ENCODE measurements at places on chromosomes 1 and 21.

GRCh38 chr1:216500273-216500967 is 77.2 kb upstream of the USH2A start:
- DNase-seq = no peak

DNA sequence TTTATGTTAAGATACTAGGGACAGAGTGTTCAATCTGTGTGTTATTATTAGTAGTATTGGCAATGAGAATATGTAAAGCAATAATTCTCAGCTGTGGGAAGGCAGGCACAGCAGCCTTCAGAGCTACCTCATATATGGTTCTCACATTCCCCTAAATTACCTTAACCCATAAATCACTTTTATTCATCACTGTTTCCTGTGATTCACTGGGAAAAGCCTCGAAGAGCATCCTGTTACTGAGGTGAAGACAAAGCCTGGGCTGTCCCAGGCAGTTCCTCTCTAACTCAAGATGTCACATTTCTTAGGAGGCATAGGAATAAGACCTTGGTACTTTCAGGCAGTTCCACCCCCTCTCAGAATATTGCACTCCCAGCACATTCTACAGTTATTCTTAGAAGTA is 965.7 kb downstream of the NCAM2 start:
- no peak for DNase-seq

GRCh38 chr1:240122639-240123613 is 31.2 kb downstream of the FMN2 start:
- no peak for DNase-seq

- no peak for DNase-seq
Observed at GRCh38 chr1:20555758-20556120, 3.4 kb downstream of the FAM43B start.

GRCh38 chr1:25766721-25767436 is 33.1 kb upstream of the SELENON start:
- DNase-seq = no peak

GRCh38 chr1:248703674-248704073 is 1.1 kb upstream of the OR14I1 start:
- DNase-seq = no peak

GRCh38 chr1:50271968-50272578 is 151.2 kb downstream of the DMRTA2 start:
- DNase-seq = no peak

- no peak for DNase-seq
Observed at GRCh38 chr1:35115459-35116383, 36.5 kb downstream of the ZMYM1 start.

GRCh38 chr1:2384941-2385481 is 6.3 kb downstream of the MORN1 start:
- DNase-seq = no peak

GRCh38 chr1:9689971-9690381 is 38.4 kb downstream of the PIK3CD start:
- peak; percentile 17 for DNase-seq

- peak; percentile 99 for DNase-seq
Observed at GRCh38 chr1:200415789-200416593, 6.2 kb upstream of the ZNF281 start.

- DNase-seq = no peak
Observed at GRCh38 chr21:39531064-39531463, 79.3 kb downstream of the SH3BGR start.

DNA sequence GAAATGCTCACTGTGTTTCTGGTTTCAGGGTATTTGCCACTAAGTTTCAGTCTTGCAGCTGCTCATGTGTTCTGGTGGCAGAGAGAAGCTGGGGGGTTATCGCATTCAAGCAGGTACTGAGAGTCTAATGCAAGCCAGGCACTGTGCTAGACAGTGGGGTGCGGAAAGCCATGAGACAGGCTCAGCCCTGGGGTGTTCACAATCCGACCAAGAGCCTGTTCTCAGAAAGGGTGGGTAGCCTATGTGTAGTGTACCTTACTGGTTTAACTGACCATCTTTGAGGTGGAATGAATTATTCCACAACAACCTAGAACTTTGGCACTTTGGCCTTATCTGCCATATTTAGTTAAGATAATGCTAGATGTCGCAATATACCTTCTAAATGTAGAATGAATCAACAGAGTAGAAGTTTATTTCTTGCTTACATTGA is 55.3 kb upstream of the ROR1 start:
- DNase-seq = no peak

DNA sequence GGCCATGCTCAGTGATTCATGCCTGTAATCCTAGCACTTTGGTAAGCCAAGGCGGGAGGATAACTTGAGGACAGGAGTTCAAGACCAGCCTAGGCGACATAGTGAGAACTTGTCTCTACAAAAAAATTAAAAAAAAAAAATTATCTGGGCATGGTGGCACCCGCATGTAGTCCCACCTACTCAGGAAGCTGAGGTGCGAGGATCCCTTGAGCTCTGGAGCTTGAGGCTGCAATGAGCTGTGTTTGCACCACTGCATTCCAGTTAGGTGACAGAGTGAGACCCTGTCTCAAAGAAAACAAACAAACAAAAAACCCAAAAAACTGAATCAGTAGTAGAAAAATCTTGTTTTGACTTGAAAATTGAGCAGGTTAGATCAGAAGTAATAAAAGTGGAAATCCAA is 67.1 kb upstream of the IPO9 start:
- no peak for DNase-seq

- no peak for DNase-seq
Observed at GRCh38 chr21:43754948-43755781, 20.9 kb downstream of the CSTB start.

DNA sequence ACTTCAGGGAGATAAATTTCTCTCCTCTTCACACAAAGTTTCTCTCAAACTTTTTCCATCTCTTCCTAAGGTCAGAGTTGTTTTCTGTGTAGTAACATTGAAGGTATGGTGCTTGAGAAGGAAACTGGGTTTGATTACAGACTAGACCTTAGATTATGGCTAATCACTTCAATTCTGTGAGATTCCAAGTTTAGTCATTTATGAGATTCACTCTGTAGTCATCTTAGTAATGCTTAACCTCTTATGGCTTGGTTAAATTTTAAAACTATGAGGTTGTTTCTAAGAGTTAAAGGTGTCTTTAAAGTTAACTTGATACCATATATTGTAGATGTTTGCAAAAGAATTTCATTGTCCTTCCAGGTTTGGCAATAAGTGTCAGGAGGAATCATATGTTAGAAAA is 1092.2 kb downstream of the KCNT2 start:
- peak; percentile 9 for DNase-seq

- DNase-seq = peak; percentile 89
Observed at GRCh38 chr1:212470059-212470458, 37.3 kb downstream of the NENF start.

DNA sequence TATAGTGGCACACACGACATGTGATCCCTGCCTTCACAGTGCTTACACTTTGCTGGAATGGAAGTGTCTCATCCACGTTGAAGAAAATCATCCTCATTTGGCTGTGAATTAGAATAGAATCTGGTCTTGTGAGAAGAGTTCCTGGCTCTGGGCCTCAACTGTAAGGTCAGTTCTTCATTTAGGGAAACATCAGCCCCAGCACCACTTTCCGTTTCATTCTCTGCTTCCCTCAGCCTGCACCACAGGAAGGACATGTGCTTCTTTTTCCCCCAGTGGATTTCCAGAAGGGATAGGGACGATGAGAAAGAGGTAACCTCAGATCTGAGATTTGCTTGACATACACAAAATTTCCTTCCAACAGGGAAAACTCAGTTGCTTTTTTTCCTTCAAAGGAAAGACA is 3.7 kb upstream of the ALX3 start:
- DNase-seq = no peak

DNA sequence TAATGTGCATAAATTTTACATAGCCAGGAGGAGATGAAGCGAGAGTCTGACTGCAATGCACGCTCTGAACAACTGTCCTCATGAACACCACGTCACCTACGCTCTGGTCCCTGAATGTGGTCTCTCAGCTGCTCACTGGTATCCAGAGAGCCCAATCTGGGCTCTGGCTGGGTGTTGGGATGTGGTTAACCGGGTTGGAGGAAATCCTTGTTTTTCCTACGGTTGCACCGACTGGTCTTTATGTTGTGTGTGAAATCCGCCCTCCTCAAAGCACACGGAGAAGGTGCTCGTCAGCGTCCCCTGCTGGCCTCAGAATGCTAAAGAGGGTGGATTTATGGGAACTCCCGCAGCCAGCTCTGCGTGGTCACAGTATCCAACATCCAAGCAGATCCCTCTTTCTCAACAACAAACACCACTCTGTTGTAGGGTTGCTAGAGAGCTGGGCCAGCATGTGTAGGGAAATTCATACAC is 51.8 kb upstream of the FAM89A start:
- peak; percentile 11 for DNase-seq

- DNase-seq = no peak
Observed at GRCh38 chr1:37506740-37507139, 7.8 kb downstream of the MEAF6 start.

GRCh38 chr1:56249234-56249633 is 330.1 kb downstream of the PLPP3 start:
- DNase-seq = no peak

DNA sequence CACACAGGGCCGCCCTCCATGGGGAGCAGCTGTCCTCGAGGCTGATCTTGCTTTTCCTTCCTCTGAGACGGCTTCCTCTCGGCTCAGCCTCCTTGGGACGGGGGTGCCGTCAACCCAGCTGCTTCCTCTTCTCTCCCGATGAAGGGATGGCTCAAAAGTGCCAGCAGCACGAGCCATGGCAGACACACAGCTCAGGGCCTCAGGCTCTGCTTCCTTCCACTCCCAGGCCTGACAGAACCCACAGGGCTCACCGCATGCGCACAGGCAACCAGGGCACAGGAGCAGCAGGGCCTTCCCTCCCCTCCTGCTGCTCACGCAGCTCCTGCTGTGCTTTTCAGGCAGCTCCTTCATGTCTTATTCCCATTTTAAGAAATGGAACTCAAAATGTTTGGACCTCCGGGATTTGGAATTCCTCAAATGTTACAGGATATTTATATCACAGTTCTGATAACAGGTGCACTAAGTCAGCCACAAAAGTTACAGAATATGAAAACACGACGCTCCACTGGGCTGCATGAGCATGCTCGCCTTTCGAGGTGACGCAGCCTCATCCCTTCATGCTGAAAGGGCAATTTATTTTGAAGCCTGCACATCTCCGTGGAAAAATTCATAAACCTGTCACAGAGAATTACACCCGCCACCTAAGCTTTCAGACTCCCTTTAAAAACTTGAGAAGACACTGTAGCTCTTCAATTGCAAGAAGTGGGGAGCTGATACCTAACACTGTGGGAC is 84.4 kb downstream of the HSF2BP start:
- no peak for DNase-seq

DNA sequence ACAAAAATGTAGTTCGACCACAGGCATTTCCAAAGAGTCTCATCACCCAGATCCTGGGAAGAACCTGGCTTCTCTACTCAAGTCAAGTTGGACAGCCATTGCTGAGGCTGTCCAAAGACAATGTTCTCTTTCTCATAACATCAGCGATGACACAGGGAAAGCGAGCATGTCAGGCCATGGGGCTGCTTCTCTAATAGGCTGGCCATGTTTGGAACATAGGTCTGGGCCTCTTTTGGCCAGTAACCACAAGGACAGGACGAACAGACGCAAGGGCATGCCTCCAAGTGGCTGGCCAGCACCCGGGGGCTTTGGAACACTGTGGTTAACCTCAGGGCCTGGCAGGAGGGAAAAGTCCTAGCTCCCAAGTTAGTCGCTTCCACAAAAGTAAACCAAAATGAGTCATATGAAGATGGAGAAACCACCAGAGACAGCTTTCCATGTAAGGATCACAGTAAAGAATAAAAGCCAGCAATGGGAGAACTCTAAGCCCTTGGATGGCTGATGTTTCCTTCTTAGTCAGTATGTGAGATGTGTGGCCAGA is 80.6 kb upstream of the SLC44A3 start:
- peak; percentile 92 for DNase-seq

DNA sequence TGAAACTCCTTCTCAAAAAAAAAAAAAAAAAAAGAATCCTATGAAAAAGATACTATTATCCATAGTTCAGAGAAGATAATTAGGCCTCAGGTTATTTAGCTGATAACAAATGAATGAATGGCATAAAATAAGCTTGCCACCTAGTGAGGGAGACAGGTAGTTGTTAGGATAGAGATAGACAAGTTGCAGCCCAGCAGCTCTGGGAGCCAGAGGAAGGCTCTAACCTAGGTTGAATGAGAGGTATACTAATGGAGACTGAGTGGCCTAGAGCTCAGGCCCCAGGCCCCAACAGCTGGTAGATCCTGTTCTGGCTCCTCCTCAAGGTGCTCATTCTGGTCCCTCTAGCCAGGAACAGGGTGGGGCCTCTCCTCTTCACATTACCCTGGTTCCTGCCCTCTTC is 20.6 kb upstream of the RSPO1 start:
- DNase-seq = no peak

- no peak for DNase-seq
Observed at GRCh38 chr1:232457595-232457994, 172.3 kb downstream of the SIPA1L2 start.

DNA sequence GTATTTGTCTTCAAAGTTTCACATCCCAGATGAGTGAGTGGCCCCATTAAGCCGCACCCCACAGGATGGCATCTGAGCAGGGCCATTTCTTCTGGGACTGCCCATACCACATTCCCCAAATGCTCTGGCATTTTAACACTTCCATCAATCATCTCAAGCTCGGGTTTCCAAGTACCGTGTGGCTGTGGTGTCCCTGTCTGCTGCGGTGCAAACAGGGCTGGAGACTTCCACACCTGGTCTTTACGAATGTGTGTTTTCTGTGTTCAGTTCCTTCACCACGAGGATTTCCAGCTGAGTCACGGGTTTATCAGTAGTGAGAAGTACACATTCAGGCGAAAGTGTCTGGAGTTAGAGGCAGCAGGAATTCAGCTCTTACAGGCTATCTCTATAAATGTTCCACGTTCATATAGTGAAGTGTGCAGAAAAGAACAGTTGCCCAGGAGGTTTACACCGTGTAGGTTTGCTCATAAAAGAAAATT is 195.2 kb downstream of the RHOU start:
- DNase-seq = no peak

GRCh38 chr1:244375051-244375450 is 76.7 kb downstream of the ADSS2 start:
- DNase-seq = no peak

- DNase-seq = no peak
Observed at GRCh38 chr1:89037186-89037585, 14.5 kb upstream of the GBP3 start.

DNA sequence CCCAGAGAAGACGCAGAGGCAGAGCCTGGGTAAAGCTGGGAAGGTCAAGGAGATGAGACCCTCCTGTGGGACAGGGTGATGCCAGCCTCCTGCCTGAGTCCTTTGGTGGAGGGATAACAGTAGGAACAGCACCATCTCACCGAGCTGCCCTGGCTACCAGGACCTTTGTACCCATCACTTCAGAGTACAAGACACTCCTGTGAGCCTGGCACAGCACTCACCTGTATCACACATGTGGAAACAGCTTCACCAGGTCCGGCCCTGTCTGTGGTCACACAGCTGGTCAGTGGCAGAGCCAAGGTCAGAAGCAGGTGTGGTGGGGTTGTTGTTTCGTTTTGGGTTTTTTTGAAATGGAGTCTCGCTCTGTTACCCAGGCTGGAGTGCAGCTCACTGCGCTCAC is 5.0 kb upstream of the TMEM200B start:
- no peak for DNase-seq
